ENCODE measurements at places on chromosomes 5 and 9.

- DNase-seq, result no peak
These were observed 159.6 kb downstream of the NR2F1-AS1 start for GRCh38 chr5:93421468-93421867.

GRCh38 chr5:149268928-149269557 lies 2.6 kb upstream of the AFAP1L1 start:
- DNase-seq, result no peak

- DNase-seq, result no peak
These were observed 48.9 kb downstream of the RASEF start for GRCh38 chr9:83013867-83014605.

GRCh38 chr5:40273936-40274335 lies 405.8 kb upstream of the PTGER4 start:
- no peak for DNase-seq

DNA sequence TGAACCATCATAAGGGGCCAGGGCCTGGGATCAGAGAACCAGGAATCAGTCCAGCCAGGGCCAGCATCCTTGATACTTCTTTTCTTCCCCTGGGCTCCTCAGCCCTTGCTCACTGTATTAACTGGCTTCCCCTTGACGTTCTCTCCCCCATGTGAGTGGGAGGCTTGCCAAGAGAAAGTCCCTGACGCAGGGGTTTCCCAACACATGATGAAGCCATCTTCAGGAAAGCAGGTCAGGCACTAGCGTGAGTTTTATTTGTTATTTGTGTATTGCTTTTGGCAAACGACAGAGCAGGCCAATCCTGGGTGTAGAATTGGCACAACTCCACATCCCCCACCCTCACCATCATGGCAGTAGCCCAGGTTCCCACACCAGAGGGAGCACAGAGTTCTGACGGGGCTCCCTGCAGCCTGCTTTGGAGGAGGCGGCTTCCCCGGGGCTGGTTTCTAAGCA lies 165.5 kb upstream of the NFIL3 start:
- DNase-seq, result peak; percentile 18

DNA sequence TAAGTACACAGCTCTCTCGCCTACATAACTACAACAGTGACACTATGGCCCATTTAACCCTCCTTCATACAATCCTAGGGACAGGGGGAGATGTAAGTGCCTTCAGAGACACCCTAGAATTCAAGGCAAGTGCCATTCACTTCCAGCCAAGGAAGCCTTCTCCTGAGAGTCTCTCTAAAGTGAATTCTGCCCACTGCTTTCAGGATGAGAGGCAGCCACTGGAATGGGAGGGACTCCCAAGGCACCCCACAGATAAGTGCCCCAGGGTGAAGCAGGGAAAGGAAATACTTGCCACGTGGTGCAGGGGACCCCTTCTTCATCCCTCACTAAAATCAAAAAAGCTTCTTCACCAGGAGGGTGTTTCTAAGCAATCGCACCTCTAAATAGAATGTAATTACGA lies 283.7 kb downstream of the ZNF608 start:
- no peak for DNase-seq

GRCh38 chr5:151448038-151448985 lies 909 bp downstream of the SLC36A1 start:
- peak; percentile 35 for DNase-seq

- no peak for DNase-seq
These were observed 145.4 kb downstream of the CDK5RAP2 start for GRCh38 chr9:120434532-120434931.

DNA sequence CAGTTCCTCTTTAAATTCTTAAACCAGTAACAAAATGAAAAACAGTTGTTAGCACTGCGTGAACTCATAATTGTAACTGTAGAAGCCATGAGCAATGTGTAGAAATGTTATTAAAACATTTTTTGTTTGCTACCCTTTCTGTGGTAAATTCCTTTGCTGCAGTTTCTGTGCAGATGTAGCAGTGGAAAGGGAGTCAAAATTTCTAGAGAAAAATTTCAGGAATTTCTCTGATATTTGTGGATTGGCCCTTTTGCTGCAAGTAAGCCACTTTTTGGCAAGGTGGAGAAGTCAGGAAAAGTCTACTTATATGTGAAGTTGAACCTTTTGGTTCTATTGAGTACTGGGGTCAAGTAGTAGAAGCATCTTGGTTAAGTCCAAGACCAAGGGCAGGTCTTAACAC lies 10.1 kb downstream of the FBXL7 start:
- DNase-seq, result no peak

GRCh38 chr5:6475626-6476312 lies 27.1 kb downstream of the UBE2QL1 start:
- DNase-seq, result no peak

- no peak for DNase-seq
These were observed 4.3 kb upstream of the TIFAB start for GRCh38 chr5:135456238-135457099.

- DNase-seq, result no peak
These were observed 162.8 kb downstream of the PIK3R1 start for GRCh38 chr5:68378204-68378820.

- DNase-seq, result no peak
These were observed 37.9 kb downstream of the FGF18 start for GRCh38 chr5:171457208-171457981.

- no peak for DNase-seq
These were observed 105.8 kb downstream of the INVS start for GRCh38 chr9:100204796-100205195.

- no peak for DNase-seq
These were observed 84.6 kb downstream of the NDUFAF2 start for GRCh38 chr5:61029456-61030162.

All from spinal cord (tissue), 10 donors.